ENCODE measurements at places on chromosomes 1 and 21. TPM values are rescaled to one million over a fixed set of nuclear protein-coding genes. Genes with fewer than 3 reads are reported as not detected.

DNA sequence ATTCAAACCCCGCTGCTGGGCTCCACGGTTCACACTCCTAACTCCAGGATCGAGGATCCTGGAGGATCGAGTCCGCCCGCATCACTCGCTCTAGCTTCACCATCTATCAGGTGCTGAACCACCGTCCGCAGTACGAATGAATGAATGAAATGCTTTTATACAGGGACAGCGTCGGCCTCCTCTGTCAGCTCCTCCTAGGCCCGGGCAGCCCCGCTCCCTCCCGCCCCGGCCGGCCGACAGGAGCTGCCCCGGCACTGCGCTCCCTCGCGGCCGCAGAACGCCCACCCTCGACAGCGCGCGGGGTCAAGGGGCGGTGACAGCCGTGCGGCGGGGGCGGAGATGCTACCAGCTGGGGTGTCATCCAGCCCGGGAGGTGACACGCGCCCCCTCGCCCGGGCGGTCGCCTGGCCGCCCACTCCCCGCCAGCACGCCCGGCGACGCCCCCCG lies 520 bp downstream of the ZBTB17 start:
- DNase-seq, result peak; percentile 59

GRCh38 chr21:43372663-43373361 lies 54.1 kb downstream of the SIK1 start:
- no peak for DNase-seq

DNA sequence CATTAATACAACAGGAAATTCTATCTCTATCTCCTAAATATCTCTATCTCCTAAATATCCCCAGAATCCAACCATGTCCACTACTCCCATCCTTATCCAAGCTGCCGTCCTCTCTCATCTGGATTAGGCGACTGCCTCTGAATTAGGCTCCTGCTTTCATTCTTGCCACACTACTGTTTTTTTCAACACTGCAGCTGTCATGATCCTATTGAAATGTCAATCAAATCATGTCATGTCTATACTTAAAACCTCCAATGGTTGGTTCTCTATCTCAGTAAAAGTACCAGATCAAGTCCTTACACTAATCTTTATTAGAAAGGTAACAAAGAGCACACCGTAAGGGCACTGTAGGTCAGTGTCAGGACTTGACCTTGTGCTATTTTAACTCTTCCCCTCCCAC lies 82.0 kb upstream of the NFIA start:
- no peak for DNase-seq

- peak; percentile 32 for DNase-seq
Measured at GRCh38 chr1:11286735-11287410, 13.9 kb downstream of the UBIAD1 start.

DNA sequence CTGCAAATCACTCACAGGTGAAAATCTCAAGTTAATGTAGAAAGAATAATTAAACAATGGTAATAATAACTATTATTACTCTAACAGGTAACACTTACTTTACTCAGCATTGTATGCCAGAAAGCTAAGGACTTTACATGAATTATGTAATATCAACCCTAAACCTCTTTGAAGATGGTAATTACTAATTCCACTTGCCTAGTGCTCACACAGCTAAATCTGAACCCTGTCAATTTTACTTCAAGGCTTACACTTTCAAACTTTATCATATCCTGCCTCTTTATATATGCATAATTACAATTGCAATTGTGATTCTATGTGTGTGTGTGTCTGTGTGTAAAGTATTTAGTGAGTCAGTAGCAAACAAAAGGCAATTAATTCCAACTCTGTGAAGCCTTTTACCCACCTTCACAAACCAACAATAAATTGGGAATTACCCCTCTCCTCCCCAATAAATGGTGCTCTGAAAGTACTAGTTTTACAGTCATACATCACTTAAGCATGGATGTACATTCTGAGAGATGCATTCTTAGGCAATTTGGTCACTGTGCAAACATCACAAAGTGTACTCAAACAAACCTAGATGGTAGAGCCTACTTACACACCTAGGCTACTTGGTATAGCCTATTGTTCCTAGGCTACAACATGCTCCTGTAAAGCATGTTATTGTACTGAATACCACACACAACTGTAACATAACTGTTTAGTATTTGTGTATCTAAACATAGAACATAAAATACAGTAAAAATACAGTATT lies 5.9 kb downstream of the ZNF644 start:
- peak; percentile 40 for DNase-seq

DNA sequence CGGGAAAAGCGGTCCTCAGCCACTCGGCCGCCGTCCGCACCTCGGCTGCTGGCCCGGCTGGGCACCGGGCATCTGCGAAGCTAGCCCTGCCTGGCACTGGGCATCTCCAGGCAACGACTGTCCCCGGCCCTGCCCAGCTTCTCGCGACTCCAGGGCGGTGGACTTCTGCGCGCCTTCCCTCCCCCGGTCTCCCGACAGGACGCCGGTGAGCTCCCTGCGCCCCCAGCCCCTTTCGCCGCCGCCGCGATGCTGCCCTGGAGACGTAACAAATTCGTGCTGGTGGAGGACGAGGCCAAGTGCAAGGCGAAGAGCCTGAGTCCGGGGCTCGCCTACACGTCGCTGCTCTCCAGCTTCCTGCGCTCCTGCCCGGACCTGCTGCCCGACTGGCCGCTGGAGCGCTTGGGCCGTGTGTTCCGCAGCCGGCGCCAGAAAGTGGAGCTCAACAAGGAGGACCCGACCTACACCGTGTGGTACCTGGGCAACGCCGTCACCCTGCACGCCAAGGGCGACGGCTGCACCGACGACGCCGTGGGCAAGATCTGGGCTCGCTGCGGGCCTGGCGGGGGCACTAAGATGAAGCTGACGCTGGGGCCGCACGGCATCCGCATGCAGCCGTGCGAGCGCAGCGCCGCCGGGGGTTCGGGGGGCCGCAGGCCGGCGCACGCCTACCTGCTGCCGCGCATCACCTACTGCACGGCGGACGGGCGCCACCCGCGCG lies 514 bp downstream of the FAM43B start:
- DNase-seq, result peak; percentile 16

- DNase-seq, result no peak
Measured at GRCh38 chr1:192732787-192733186, 76.1 kb upstream of the RGS2 start.

DNA sequence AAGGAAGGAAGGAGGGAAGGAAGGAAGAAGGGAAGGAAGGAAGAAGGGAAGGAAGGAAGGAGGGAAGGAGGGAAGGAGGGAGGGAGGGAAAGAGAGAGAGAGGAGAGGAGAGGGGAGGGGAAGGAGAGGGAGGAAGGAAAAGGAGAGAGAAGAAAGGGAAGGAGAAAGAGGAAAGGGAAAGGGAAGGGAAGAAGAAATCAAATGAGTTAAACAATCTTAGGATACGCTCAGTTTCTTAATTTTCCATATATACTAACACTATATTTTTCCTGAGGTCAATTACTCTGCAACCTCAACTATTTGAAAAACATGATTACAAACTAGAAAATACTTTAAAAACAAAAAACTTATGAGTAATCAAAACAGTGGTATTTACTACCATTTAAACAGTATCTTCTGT lies 53.3 kb downstream of the SPATA6 start:
- no peak for DNase-seq

GRCh38 chr1:27604579-27605299 lies 795 bp upstream of the AHDC1 start:
- DNase-seq, result no peak

The MIXL1 gene
- not detected for total RNA-seq

The TESK2 gene
- 2.6 TPM for total RNA-seq

The SLC26A9 gene
- not detected for total RNA-seq

Data from fibroblast of lung (primary cell).